ENCODE measurements at places on chromosomes 16 and 17.
A peak's percentile ranks its signal among the peaks of the same experiment; 100 is the strongest.

GRCh38 chr17:80870401-80870800 is 121.2 kb upstream of the CHMP6 start:
- DNase-seq: no peak

- DNase-seq: no peak
Observed at GRCh38 chr17:50817838-50818237, 17.5 kb upstream of the WFIKKN2 start.

GRCh38 chr17:11279776-11280344 is 38.8 kb downstream of the SHISA6 start:
- DNase-seq: no peak

- DNase-seq: no peak
Observed at GRCh38 chr17:66695098-66695497, 139.8 kb upstream of the CACNG5 start.

DNA sequence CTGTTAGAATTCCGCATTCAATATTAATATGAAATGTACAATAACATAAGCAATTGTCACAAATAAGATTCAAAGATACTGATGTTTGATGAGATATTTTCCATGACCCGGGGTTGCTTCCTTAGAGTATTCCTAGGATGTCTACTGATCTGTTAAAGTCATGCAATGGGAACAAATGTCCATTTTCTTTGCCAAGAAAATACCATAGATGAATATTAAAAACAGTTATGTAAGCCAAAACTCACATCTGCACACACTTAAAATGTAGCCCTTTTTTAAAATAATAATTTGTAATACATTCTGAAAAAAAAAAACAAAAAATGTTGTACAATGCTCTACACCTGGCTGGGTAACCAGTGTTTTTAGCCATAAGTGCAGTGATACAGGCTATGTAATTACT is 259.4 kb upstream of the AXIN2 start:
- no peak for DNase-seq

GRCh38 chr17:8608001-8608400 is 22.5 kb downstream of the MYH10 start:
- DNase-seq: no peak

- DNase-seq: no peak
Observed at GRCh38 chr16:84354306-84354705, 14.0 kb upstream of the ATP2C2 start.

- DNase-seq: peak; percentile 98
Observed at GRCh38 chr16:88743693-88744576, 37.6 kb downstream of the CTU2 start.

GRCh38 chr16:15443753-15444152 is 9.4 kb downstream of the BMERB1 start:
- no peak for DNase-seq

DNA sequence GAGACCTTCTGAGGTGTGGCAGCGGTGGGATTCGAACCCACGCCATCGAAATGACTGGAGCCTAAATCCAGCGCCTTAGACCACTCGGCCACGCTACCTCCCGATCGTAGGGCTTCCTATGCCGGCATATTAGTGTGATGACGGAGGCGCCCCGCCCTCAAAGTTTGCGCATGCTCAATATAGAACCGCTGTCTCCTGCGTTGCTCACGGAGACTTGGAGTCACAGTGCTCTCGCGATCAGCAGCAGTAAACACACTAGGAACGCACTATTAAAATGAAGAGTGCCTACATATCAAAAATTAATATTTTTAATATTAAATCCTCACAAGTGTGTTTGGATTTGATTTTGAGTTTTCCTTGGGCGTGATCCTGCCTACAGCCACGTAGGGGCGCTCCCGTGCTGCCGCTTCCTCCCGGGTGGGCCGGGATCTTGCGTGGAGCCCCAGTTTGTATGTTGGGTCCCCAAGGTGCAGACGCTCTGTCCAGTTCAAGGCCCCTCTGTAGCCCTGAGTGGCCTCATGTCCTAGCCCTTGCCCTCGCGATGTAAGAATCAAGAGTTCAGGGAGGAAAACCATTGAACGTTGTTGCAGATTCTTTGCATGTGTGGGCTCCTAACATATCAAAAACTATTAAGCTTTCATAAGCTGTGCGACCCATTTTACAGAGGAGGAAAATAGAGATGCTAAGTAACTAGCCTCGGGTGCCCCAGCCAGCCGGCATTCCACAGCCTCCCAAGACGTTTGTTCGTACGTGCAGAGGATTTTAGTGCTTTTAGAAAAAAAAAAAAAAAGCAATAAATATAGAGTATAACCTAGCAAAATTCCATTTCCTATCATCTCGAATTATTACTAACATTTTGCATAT is 10.2 kb upstream of the EEF2K start:
- peak; percentile 98 for DNase-seq

- DNase-seq: no peak
Observed at GRCh38 chr17:47928415-47928814, 13.0 kb upstream of the PNPO start.

DNA sequence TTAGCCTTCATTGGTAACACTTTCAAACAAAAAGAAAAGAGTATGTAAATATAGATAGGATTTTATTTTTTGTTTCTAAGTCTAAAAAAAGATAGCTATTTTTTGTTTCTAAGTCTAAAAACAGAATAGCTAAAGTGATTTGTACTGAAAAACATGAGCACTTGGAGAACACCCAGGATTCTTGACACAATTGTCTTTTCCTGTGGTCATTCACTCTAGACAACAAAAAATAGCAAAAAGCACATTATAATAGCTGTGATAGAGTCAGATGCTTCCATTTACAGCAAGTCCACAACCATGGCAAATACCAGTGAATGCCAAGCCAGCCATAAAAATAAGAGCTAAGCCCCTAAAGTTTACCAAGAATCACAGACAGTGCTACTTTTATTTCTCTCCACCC is 36.7 kb downstream of the SKAP1 start:
- no peak for DNase-seq

DNA sequence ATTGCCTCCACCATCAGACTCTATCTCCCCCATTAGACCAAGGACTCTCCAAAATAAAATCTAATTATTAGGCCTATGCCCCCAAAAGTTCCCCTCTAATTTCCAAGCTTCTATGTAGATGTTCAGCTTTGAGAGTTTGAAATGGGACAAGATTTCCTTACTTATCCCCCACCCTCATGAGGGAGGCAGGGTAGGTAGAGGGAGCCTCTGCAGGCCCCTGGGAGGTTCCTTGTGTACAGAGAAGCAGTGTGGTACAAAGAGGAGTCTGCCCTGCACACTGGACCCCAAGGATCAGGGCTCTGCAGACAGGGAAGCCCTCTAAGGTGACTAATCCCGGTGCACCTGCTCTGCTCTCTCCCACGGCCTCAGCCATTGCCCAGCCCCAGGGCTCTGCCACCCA is 2.5 kb downstream of the KRT17 start:
- DNase-seq: no peak

DNA sequence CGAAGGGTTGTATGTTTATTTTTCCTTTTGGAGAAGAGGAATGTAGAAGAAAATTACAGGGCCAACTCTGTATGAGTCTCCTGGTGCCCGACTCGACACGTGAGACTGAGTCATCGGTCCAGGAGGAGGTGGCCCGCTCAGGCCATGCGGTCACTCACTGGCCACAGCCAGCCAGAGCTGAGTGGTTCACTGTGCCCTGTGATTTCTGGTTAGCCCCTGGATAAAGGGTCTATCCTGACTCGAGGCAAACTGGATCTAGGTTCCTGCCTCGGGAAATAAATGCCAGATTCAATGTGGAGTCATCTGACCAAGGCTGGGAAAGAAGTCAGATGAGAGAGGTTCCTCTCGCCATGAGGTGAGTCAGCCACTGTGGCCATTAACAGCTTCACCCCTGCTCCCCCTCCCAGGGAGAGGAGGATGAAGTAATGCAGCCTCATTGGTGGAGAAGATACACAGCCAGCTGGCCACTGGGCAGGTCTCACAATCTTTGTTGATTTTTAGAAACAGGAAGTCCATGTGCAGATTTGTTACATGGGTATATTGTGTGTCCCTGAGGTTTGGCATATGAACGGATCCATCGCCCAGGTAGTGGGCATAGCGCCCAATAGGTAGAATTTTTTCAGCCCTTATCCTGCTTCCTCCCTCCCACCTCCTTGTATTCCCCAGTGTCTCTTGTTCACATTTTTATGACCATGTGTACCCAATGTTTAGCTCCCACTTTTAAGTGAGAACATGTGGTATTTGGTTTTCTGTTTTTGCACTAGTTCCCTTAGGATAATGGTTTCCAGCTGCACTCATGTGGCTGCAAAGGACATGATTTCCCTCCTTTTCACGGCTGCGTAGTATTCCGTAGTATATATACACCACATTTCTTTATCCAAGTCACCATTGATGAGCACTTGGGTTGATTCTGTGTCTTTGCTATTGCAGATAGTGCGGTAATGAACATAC is 21.7 kb upstream of the USP36 start:
- DNase-seq: no peak

- no peak for DNase-seq
Observed at GRCh38 chr17:977166-977565, 2.4 kb downstream of the NXN start.

DNA sequence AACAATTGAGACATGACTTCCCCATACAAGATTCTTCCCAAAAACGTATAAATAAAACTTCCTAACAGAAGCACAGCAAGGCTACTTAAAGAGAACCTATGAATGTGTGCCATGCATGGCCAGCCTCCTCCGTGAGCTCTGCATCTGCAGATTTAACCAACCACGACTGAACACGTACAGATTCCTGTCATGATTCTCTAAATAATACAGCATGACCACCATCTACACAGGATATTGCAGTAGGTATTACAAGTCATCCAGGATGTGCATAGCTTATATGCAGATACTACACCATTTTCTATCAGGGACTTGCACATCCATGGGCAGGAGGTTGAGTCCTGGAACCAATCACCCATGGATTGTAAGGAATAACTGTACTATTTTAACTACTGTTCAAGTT is 1.4 kb upstream of the QRICH2 start:
- DNase-seq: no peak

DNA sequence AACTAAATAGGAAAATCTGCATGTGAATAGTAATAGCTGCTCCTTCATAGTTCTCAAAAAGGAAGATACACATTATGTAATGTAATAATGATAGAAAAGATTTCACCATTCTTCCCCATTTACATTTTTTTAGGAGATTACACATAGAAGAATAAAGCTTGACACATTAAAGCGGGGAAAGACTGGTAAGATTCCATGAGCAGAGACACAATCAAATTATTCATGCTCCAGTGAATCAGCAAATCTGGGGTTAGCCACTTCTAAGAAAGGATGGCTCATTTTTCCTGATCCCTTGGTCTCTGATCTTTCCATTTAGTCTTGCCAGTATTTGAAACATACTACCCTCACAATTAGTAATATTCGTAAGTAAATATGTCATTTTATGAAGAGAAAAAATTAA is 81.9 kb downstream of the CA4 start:
- DNase-seq: no peak

DNA sequence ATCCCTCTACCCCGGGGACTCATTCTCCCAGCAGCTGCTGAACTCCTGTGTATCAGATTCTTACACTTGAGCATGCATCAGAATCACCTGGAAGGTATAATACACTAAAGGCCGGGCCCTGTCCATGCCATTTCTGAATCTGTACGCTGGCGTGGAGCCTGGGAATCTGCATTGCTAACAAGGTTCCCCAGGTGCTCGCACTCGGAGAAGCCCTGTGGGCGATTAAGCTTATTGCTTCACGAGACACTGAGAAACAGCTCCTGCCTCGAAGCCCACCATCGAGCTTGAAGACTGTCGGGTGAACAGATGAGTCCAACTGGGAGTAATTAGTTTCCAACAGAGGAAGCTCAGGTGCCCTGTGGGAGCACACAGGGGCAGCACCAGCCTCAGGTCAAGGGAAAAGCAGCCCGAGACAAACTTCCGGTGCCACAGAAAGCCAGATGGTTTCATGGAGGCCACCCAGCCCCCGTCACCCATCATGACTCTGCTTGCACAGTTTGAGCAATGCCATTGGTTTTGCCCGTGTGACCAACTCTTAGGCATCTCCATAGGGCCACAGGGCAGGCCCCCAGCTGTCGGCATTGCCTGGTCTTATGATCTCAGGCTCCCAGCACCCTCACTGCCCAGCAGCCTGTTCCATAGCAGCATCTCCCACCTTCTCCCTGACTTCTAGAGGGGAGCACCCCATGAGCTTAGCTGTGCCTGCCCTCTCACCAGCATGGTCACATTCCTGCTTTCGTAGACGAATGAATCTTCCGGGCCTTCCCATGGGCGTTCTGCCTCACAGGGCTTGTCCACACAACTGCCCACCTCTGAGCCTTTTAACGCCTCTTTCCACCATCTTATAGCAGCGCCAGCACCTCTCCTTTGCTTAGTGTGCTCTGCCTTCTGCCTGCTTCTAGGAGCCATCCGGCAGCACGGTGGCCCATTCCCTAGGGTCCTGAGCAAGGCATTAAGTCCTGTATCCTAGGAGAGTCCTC is 10.9 kb downstream of the CTRB2 start:
- DNase-seq: no peak

GRCh38 chr16:15691046-15691445 is 41.0 kb downstream of the NDE1 start:
- DNase-seq: no peak

GRCh38 chr16:50301626-50302471 is 35.5 kb downstream of the ADCY7 start:
- peak; percentile 45 for DNase-seq

- no peak for DNase-seq
Observed at GRCh38 chr16:11635113-11635652, 33.1 kb upstream of the SNN start.

- DNase-seq: no peak
Observed at GRCh38 chr17:40253565-40253964, 34.1 kb upstream of the CDC6 start.

- no peak for DNase-seq
Observed at GRCh38 chr17:2202302-2202995, 101.1 kb downstream of the SMG6 start.

DNA sequence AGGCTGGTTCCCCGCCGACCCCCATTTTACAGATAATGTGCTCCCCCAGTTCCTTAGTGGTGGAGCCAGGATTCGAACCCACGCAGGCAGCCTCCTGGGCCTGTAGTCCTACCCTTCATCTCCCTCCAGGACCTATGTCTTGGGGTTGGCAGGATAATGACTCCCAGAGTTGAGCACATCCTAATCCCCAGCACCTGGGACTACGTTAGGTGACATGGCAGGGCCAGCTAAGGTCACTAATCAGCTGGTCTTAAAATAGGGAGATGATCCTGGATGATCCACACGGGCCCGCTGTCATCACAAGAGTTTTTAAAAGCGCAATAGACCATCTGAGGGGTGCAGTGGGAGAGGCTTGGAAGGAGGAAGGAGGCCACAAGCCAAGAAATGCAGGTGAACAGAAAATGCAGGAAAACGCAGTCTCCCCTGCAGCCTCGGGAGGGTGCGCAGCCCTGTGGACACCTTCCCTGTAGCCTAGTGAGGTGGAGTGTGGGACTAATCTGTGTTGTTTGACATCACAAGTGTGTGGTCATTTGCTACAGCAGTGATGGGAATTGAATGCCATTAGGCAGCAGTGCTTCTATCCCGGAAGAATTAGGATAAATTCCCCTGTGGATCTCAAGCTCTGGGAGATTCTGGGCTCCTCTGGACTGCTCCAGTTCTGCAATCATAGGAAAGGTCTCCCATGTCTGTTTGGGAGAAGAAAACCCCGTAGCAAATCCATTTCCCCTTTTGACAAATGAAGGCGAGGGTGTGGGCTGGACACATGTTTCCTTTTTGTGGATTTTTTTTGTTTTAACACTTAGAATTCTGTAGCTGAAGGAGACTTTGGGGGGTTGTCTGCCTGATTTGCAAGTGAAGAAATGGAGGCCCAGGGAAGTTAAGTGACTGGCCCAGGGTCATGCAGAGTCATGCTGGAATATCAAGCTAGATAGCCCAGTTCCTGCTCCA is 297.7 kb downstream of the SEC14L1 start:
- no peak for DNase-seq

- no peak for DNase-seq
Observed at GRCh38 chr16:1036166-1036565, 36.4 kb upstream of the SSTR5 start.

Data from H1 (cell line).